Fibroblast of lung (primary cell): ENCODE measurements at places on chromosomes 7 and 10. TPM values are rescaled to one million over a fixed set of nuclear protein-coding genes. Genes with fewer than 3 reads are reported as not detected.

DNA sequence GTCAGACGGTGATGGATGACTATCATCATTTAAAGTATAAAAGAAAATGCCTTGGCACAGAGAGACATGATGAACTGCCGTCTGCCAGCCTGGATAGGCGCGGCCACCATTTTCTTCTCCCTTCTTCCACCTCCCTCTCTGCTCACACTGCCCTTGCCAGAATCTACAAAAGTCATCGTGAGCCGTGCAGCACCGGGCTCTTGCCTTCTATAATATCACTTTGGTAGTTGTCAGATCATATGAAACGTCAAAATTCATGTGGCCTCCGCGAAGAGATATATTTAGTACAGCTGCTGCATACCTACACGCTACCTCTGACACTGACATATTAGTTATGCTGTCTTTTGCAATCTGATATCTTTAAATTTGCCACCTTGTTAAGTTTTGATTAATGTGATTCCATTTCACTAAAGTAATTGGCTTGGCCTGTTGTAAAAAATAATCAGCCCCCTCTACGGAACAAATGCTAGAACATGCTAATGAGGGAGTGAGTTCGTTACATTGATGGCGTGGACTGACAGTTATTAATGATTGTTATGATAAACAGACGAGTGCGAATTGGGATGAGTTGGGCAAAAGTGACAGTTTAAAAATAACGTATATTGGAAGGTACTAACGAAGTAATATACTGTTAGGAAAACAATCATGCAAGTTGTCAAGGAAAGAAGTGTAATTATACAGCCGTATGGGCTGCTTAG is 214.9 kb downstream of the LRMDA start:
- DNase-seq, result no peak
- H3K36me3 ChIP-seq, result no peaks in the 10 kb centered on the region
- H3K27me3 ChIP-seq, result no peaks in the 10 kb centered on the region
- H3K27ac ChIP-seq, result no peak overlapping the region
- H3K4me1 ChIP-seq, result no peaks in the 10 kb centered on the region
- H3K4me3 ChIP-seq, result no peak overlapping the region

DNA sequence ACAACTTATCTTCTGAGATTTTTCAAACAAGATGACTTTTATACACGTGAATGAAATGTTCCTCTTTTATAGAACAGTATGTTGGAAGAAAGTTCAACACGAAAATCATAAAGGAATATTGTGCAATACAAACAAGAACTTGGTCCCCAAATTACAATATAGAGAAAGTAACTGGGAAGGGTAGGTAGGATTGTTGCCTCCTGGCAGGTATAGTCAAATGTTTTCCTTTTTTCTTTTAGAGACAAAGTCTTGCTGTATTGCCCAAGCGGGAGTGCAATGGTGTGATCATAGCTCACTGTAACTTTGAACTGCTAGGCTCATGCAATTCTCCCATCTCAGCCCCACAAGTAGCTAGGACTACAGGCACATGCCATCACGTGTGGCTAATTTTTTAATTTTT is 582.6 kb downstream of the PARD3 start:
- H3K4me1 ChIP-seq, result no peaks in the 10 kb centered on the region
- H3K36me3 ChIP-seq, result no peaks in the 10 kb centered on the region
- H3K27me3 ChIP-seq, result no peaks in the 10 kb centered on the region
- no peak for DNase-seq

The HOGA1 gene
- total RNA-seq, result 1.0 and 1.5 TPM in 2 replicates

DNA sequence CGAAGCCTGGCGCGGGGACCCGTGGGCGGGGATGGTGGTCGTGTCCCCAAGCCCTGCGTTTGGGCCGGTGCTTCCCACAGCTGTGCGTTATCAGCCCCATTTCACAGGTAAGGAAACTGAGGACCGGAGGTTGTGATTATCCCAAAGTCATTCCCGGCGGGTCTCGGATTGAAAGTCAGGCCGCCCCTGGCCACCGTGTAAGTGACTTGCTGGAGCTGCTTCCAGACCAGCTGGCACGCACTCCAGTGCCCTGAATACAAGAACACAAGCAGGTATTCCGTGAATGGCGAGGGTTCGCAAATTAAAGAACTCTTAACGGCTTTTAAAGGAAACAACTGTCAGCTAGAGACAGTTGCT is 675 bp upstream of the ATE1 start:
- H3K27me3 ChIP-seq, result no peaks in the 10 kb centered on the region
- DNase-seq, result peak; percentile 27
- H3K27ac ChIP-seq, result peak overlapping the region; percentile 97
- H3K36me3 ChIP-seq, result no peaks in the 10 kb centered on the region
- peaks cover 2% of the 10 kb centered on the region for H3K4me1 ChIP-seq

DNA sequence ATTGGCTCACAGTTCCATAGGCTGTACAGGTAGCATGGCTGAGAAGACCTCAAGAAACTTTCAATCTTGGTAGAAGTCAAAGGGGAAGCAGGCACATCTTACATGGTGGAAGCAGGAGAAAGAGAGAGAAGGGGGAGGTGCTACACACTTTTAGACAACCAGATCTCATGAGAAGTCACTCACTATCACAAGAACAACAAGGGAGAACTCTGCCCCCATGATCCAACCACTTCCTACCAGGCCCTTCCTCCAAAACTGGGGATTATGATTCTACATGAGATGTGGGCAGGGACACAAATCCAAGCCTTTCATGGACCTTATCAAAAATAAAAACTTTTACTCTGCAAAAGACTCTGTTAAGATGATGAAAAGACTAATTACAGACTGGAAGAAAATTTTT is 183.2 kb upstream of the TRIM24 start:
- H3K27me3 ChIP-seq, result no peaks in the 10 kb centered on the region
- no peak overlapping the region for H3K27ac ChIP-seq
- DNase-seq, result no peak

DNA sequence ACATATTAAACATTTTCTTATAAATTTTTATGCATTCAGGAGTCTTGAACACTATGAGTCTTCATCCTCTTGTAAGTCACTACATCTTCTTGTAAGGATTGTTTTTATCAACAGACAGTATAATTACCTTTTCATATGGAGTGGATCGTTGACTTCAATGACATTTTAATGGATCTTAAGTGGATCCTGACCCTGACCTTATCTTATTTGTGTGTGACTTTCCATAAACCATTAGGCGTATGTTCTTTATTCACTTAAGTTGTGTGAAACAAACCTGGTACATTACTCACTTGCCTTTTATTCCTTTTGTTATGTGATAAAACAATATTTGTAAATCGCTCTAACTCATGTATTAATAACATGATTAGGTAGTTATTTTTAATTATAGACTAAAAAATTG is 18.5 kb upstream of the SEMA3C start:
- H3K4me3 ChIP-seq, result no peak overlapping the region
- H3K27me3 ChIP-seq, result no peaks in the 10 kb centered on the region
- no peak overlapping the region for H3K27ac ChIP-seq
- H3K4me1 ChIP-seq, result peaks cover 7% of the 10 kb centered on the region
- DNase-seq, result no peak

GRCh38 chr10:58063861-58064480 is 203.7 kb downstream of the IPMK start:
- DNase-seq, result no peak
- H3K36me3 ChIP-seq, result no peaks in the 10 kb centered on the region
- H3K4me3 ChIP-seq, result no peak overlapping the region
- peaks cover 2% of the 10 kb centered on the region for H3K27me3 ChIP-seq
- no peaks in the 10 kb centered on the region for H3K4me1 ChIP-seq
- no peak overlapping the region for H3K27ac ChIP-seq

DNA sequence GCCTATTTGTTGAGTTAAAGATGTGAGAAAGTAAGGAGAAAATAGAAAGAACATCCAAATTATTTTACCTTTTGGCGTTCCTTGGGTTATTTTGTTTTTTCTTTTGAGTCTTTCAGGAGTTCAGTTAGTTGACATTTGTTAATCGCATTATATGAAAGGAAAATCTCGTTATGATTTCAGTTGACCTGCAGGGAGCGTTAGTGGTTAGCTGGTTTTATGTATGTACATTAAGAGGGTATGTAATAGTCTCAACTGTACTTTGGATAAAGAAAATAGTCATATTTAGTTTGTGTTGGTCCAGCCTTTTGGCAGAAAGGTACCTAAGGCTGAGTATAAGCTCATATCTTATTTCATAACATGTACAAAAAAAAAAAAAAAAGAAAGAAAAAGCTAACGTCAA is 4.0 kb downstream of the BMPER start:
- H3K27me3 ChIP-seq, result no peaks in the 10 kb centered on the region
- no peak for DNase-seq
- no peak overlapping the region for H3K4me3 ChIP-seq
- H3K27ac ChIP-seq, result no peak overlapping the region
- H3K4me1 ChIP-seq, result peaks cover 5% of the 10 kb centered on the region

The WDR86 gene
- total RNA-seq, result 0.33 and 1.0 TPM in 2 replicates

DNA sequence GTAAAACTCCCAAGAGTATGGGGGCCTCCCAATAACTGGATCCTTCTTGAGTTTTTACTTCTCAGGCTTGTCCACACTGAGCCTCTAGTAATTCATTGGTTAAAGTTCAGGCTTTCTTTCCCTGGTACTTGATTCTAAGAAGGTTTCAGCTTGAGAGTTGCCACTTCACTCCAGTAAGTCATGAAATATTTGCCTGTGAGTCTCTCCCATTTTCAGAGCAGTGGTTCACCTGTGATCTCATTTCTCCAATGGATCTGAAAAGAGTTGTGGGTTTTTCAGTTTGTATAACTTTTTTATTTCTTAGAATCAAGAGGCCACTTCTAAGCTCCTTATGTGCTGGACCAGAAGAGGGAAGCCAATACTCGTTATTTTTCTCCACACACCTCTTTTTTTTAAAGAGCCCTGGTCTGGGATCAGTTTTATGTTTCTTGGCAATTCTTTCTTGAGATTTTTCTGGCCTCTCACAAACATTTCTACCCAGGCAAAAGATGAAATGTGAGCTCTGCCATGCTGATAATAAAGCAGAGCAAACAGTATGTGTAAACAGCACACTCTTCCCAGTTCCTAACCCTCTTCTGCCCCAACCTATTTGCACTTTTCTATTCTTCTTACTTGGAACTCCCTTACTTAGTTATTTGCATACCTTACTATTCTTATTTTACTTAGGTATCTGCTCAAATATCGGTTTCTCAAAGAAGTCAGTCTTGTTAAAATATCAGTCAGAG is 983.4 kb downstream of the CCSER2 start:
- H3K4me3 ChIP-seq, result no peak overlapping the region
- no peaks in the 10 kb centered on the region for H3K27me3 ChIP-seq
- H3K27ac ChIP-seq, result no peak overlapping the region
- H3K36me3 ChIP-seq, result no peaks in the 10 kb centered on the region
- no peak for DNase-seq

DNA sequence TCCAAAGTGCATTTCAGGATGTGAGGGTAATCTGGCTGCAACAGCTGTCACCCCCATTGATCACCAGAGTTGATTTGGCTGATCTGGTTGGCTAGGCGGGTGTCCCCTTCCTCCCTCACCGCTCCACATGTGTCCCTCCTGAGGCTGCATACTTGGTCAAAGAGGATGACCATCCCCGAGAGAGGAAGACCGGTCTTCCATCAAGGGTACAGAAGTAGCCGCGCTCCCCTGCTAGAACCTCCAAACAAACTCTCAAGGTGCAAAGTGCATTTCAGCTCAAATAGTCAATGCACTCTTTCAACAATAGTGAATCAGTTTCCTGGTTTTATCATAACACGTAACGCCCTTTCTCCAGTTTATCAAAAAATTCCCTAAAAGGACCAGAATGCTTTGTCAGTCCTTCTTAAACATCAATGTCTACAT is 44.6 kb downstream of the CARD11 start:
- H3K4me1 ChIP-seq, result no peaks in the 10 kb centered on the region
- no peaks in the 10 kb centered on the region for H3K36me3 ChIP-seq
- DNase-seq, result no peak
- H3K27ac ChIP-seq, result no peak overlapping the region
- H3K27me3 ChIP-seq, result no peaks in the 10 kb centered on the region

DNA sequence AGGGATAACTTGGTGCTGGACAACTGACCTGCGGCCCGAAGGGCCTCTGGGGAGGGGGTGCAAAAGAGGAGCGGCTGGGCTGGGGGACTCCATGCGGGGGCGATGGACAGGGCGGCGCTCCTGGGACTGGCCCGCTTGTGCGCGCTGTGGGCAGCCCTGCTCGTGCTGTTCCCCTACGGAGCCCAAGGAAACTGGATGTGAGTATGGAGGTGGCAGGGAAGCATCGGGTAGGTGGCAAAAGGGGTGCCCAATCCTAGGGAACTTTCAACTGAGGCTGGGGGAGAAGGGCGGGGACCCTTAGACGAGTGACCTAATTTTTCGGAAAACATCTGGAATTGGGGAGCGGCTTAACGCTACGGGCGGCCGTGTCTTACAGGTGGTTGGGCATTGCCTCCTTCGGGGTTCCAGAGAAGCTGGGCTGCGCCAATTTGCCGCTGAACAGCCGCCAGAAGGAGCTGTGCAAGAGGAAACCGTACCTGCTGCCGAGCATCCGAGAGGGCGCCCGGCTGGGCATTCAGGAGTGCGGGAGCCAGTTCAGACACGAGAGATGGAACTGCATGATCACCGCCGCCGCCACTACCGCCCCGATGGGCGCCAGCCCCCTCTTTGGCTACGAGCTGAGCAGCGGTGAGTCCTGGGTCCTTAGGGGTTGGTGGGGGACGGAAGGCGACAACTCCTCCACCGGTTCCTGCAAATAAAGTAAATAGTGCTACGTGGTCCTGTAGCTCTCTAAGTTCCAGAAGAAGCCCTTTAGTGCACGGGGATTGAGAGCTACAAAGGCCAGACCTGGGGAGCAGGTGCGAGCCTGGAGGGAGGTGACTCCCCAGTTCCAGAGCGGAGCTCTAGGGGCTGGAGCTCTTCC is 622 bp downstream of the WNT16 start:
- H3K4me3 ChIP-seq, result peak overlapping the region; percentile 70
- H3K27me3 ChIP-seq, result peaks cover 17% of the 10 kb centered on the region
- peaks cover 6% of the 10 kb centered on the region for H3K4me1 ChIP-seq
- no peaks in the 10 kb centered on the region for H3K36me3 ChIP-seq
- DNase-seq, result peak; percentile 23

DNA sequence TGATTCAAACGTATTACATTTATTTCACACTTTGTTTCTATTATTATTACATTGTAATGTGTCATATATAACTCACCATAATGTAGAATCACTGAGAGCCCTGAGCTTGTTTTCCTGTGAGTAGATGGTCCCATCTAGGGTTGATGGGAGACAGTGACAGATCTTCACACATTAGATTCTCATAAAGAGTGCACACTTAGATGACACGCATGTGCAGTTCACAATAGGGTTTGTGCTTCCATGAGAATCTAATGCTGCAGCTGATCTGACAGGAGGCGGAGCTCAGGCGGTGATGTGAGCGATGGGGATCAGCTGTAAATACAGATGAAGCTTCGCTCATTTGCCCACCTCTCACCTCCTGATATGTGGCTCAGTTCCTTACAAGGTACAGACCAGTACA is 36.1 kb downstream of the BMPER start:
- no peaks in the 10 kb centered on the region for H3K4me1 ChIP-seq
- DNase-seq, result no peak
- H3K4me3 ChIP-seq, result no peak overlapping the region
- H3K27me3 ChIP-seq, result no peaks in the 10 kb centered on the region
- no peak overlapping the region for H3K27ac ChIP-seq

DNA sequence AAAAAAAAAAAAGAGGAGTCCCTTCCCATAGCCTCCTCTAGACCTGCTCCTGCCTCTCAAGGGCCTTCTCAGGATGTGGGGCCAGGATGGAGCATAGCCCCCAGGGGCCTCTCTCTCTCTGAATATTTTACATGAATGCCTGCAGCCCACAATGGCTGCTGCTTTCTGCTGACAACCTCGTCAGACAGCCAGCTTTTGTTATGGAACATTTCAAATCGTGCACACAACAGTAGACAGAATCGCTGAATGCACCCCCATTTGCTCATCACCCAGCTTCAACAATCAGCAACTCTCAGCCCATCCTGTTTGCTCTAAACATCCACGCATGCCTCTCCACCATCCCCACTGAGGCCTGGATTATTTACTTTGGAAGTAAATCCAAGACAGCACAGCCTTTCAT is 5.4 kb downstream of the PLAC9 start:
- H3K36me3 ChIP-seq, result no peaks in the 10 kb centered on the region
- H3K4me1 ChIP-seq, result peaks cover 23% of the 10 kb centered on the region
- H3K27me3 ChIP-seq, result no peaks in the 10 kb centered on the region
- no peak for DNase-seq
- peak overlapping the region; percentile 94 for H3K27ac ChIP-seq
